ENCODE measurements at places on chromosomes 11 and 22. TPM values are rescaled to one million over a fixed set of nuclear protein-coding genes. Genes with fewer than 3 reads are reported as not detected.

NOL12 gene
- total RNA-seq, result 60.6 TPM

MOGAT2 gene
- total RNA-seq, result not detected

CDC42EP2 gene
- 3.4 TPM for total RNA-seq

NXPE1 gene
- not detected for total RNA-seq

DRICH1 gene
- 0.50 TPM for total RNA-seq

TRIM49 gene
- total RNA-seq, result not detected

MOB2 gene
- total RNA-seq, result 23.3 TPM

SLC22A12 gene
- not detected for total RNA-seq

MICAL2 gene
- total RNA-seq, result 736 TPM

BEST1 gene
- total RNA-seq, result not detected

LRRC56 gene
- 2.2 TPM for total RNA-seq

CD3E gene
- total RNA-seq, result 518 TPM

ACP2 gene
- 24.5 TPM for total RNA-seq

ANO5 gene
- not detected for total RNA-seq

C22orf15 gene
- total RNA-seq, result 0.52 TPM

USP2 gene
- 1.0 TPM for total RNA-seq

IFITM10 gene
- 0.14 TPM for total RNA-seq

MMP13 gene
- total RNA-seq, result not detected

OR52A1 gene
- not detected for total RNA-seq

PRR5L gene
- total RNA-seq, result 23.4 TPM

JHY gene
- 1.3 TPM for total RNA-seq

NFAM1 gene
- 0.21 TPM for total RNA-seq

PTS gene
- 33.4 TPM for total RNA-seq

All from activated T-helper 2 cell treated with anti-CD3 and anti-CD28 coated beads, Interferon-gamma antibody, Interleukin-2, Interleukin-4, amounts not matched to agents 10 μg/mL and 5 μg/mL and 100 μg/mL, durations not matched to agents 14 hours and 24 hours and 36 hours (primary cell).